ENCODE measurements at places on chromosomes 2 and 18. TPM values are rescaled to one million over a fixed set of nuclear protein-coding genes. Genes with fewer than 3 reads are reported as not detected.
A peak's percentile ranks its signal among the peaks of the same experiment; 100 is the strongest.

DNA sequence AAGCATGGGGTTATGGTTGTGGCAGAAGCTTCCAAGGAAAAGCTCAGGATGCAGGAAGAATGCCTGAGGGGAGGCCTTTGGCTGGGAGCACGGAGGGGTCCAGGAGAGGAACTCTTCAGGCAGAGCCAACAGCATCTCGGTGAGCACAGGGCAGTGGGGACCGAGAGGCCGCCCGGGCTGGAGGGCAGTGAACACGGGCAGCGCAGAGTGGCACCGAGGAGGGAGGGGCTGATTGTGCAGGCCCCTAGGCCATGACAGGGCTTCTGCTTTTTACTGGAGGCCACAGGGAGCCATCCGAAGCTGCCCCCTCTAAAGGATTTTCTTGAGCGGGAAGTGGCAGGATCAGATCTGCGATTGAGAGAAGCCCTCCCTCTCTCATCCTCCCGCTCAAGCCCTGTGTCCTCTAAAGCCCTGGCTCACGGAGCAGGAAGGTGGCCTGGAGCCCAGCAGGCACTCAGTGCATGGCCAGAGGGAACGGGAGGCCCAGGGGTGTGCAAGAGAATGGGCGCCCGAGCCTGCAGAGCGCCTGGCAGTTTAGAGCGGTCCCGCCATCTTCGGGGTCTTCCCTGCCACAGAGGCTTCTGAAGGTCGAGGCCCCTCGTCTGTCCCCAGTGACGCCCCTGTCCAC lies 110.0 kb upstream of the STON1 start:
- DNase-seq: peak; percentile 48

Gene BMP10
- 0.27 TPM for total RNA-seq

Gene SIX3
- total RNA-seq: not detected

- DNase-seq: peak; percentile 49
Measured at GRCh38 chr2:1990724-1991123, 246.4 kb upstream of the PXDN start.

- DNase-seq: no peak
Measured at GRCh38 chr2:64111426-64111825, 32.8 kb downstream of the PELI1 start.

Gene DLGAP1
- 0.29 TPM for total RNA-seq

- no peak for DNase-seq
Measured at GRCh38 chr18:42183746-42184145, 228.7 kb downstream of the PIK3C3 start.

Gene INO80B
- 21.1 TPM for total RNA-seq

DNA sequence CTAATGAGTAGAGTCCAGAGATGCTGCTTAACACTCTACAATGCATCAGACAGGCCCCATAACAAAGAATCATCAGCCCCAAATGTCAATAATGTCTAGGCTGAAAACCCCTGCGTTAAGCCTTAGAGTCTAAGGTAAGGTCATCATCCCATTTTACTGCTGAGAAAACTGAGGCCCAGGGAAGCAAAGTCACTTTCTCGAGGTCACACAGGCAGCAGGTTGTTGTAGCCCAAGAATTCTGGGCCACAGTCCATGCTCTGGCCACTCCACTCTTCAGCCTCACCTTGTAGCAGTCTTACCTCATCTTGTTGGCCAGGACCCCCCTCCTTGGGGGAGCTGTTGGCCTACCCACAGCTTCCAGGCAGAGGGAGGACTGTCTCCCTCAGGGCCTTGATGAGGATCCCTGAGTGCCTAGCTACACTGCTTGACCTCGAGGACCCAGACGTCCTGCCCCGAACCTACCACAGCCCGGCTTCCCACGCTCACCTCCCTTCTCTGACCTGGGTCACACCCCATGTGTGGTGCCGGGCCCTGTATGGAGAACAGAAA lies 54.4 kb downstream of the SMAD7 start:
- DNase-seq: no peak

Gene RALBP1
- 42.1 TPM for total RNA-seq

- DNase-seq: no peak
Measured at GRCh38 chr2:46202453-46202852, 94.8 kb upstream of the EPAS1 start.

DNA sequence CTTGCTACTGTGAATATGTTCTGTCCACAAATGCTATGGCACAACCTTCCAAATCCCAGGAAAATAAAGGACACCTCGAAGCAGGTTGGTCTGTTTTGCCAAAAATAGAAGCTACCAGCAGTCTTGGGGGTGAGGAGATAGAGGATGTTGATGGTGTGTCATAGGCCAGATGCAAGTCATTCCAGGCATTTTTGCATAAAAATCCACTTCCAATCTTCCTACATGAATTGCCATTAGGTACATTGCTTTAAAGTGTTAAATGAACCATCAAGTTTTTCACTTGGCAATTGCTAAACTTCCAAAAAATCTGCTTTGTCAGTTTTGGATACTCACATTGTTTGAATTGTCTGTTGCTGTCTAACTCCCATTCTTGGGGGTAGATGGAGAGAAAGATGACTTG lies 295.4 kb downstream of the MYCN start:
- DNase-seq: no peak

Gene SCYGR4
- total RNA-seq: not detected

Gene POTEJ
- not detected for total RNA-seq

- no peak for DNase-seq
Measured at GRCh38 chr2:190336420-190336819, 7.0 kb upstream of the INPP1 start.

- DNase-seq: no peak
Measured at GRCh38 chr2:579961-580360, 97.2 kb downstream of the TMEM18 start.

DNA sequence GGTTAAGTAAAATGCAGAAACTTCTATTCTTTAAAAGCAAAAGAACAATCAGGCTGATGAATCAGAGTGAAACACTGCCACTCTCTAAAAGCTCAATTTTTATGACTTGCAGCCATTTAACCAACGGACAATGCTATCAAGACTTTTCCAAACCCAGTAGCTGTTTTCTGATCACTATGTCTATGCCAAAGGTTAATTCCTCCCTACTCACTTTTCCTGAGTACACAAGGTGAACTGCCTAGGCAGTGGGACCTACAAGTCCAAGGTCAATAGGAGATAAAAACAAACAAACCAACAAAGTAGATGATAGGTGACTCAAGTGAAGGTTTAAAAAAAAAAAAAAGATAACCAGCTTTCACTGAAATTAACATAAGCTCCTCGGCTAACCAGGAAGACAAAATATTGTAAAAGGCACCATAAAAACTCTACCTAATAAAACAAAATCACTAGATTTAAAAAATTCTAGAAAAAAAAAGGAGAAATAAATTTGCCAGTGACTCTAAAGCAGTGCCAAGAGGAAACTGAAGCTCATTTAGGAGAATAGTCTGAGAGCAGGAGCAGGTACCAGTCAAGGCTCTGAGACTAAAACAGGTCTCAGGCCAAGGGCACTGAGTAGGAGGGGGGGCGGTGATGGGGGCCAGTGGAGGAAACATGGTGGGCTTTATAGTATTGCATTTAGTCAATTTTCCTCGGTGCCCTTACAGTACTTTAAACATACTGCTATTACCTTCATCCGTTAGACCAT lies 134.1 kb upstream of the DLGAP1 start:
- no peak for DNase-seq

DNA sequence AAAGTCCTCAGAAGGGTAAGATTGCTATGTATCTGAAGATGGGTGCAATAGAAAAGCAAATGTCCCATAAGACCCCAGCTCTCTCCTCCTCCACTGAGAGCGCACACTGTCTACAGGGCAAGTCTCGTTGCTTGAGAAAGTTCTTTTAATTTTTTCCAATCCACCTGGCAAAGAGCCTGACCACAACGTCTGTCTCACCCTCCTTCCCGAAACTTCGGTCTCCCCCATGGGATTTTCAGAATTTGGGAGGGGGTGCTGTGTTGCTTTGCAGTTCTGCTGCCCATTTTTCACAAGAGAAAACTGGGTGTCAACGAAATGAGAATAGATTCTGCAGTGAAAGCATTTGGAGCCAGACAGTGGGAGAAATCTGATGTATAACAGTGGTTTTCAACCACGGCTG lies 40.4 kb downstream of the SERTAD2 start:
- no peak for DNase-seq

- no peak for DNase-seq
Measured at GRCh38 chr2:239763433-239764097, 261.6 kb downstream of the NDUFA10 start.

- DNase-seq: peak; percentile 86
Measured at GRCh38 chr2:28338046-28338817, 54.4 kb upstream of the FOSL2 start.

DNA sequence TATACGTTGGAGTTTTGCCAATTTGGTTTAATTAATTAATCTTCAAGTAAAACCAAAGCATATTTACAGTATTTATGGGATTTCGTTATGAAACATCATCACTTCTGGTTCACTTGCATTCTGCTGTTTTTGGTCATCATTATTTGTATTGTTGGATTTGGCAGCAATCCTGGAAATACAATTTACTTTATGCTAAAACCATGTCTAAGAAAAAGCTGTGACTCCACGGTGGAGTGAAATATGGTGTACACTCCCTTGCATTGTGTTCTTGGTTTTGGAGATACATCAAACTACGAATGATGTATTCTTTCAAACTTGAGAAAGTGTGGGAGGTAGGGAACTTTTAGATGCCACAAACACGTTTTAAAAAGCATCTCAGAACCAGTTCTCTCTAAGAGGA lies 106.4 kb downstream of the CTAGE1 start:
- DNase-seq: no peak

Gene GPR55
- total RNA-seq: 0.08 TPM

GRCh38 chr2:197200051-197200761 lies 110.4 kb downstream of the ANKRD44 start:
- DNase-seq: no peak

Gene IL36RN
- total RNA-seq: not detected

GRCh38 chr18:990197-990596 lies 85.5 kb downstream of the ADCYAP1 start:
- DNase-seq: no peak

DNA sequence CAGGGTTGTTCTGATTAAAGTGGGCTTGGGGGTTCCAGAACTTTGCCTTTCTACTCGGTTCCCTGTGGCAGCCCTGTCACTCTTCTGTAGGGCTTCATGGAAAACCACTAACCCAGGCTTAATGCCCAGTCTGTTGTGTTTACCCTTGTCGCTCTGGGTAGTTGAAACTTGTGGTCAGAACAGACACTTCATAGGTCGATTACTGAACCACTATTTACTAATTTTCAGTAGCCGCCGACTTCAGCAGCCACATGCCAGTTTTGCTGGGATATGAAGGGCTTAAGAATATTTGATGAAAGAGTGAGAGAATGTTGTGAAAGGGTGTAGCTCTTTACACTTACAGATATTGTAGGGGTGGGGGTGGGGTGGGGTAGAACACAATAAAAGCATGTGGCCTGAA lies 362.3 kb downstream of the RND3 start:
- DNase-seq: no peak

- DNase-seq: no peak
Measured at GRCh38 chr18:59054496-59055287, 85.0 kb upstream of the SEC11C start.

Gene FIGN
- total RNA-seq: 7.3 TPM

Gene IL36A
- total RNA-seq: not detected

GRCh38 chr2:197952540-197953202 lies 148.3 kb downstream of the PLCL1 start:
- DNase-seq: no peak

Gene SLC14A1
- total RNA-seq: 9.7 TPM

GRCh38 chr2:2921011-2921720 lies 456.5 kb downstream of the EIPR1 start:
- no peak for DNase-seq

Gene MFSD2B
- 0.41 TPM for total RNA-seq

Gene ICA1L
- 6.3 TPM for total RNA-seq

DNA sequence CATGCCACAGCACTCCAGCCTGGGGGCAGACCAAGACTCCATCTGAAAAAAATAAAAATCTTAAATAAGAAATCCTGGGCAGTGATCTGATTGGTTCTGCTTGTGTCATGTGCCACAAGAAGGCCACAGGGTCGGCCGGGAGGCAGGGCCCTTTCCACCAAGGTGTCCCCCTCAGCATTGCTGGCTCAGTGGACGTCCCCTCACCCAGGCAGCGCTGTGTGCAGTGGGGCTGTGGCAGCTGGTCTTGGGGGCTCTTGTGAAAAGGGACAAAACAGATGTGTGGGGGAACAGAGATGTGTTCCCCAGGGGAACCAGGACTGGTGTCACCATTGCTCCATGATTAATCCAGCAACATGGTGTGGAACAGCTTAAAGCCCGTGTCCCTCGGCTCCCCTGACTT lies 60.5 kb downstream of the HS6ST1 start:
- no peak for DNase-seq

DNA sequence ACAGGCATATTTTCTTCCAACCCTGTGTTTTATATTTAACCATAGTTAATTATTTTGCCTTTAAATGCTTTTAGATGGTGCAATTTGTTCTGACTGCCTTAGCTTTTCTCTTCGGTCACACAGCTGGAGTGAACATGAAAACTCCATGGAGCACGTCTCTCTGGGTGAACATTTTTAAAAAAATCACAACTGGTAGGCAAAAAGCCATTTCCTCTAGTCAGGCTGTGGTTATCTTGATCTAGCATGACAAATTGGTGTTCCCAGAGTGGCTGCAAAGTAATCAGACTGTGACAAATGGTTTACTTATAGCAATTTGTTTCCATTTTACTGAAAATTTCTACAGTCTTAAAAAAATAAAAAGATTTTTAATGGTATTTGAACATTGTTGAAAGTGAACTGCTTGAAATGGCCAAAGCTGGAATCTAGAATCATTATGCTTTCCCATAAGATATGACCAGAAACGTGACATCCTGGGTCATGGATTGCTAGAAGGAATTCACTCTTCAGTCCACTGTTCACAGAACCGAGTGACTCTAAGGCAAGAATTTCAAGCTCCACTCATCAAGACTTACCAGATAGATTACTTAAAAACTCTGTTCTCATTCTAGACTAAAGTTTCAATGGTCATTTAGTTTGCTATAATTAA lies 703.6 kb downstream of the CPS1 start:
- no peak for DNase-seq

Gene NT5DC4
- not detected for total RNA-seq

GRCh38 chr2:240405133-240405532 lies 30.3 kb upstream of the GPC1 start:
- DNase-seq: no peak

Gene CROCC2
- not detected for total RNA-seq

Gene TSHZ1
- total RNA-seq: 22.6 TPM

Gene GAREM1
- 12.7 TPM for total RNA-seq

Gene OSBPL1A
- 68.8 TPM for total RNA-seq

GRCh38 chr2:201257381-201257955 lies 2.9 kb upstream of the CASP8 start:
- peak; percentile 40 for DNase-seq
